T-cell (primary cell): ENCODE measurements at places on chromosomes 13 and 19. TPM values are rescaled to one million over a fixed set of nuclear protein-coding genes. Genes with fewer than 3 reads are reported as not detected.
A peak's percentile ranks its signal among the peaks of the same experiment; 100 is the strongest.

GRCh38 chr19:48090281-48090802 lies 20.3 kb downstream of the PLA2G4C start:
- H3K27ac ChIP-seq, result no peak overlapping the region
- H3K36me3 ChIP-seq, result no peaks in the 10 kb centered on the region
- H3K4me3 ChIP-seq, result no peak overlapping the region
- H3K27me3 ChIP-seq, result peaks cover 28% of the 10 kb centered on the region
- no peaks in the 10 kb centered on the region for H3K4me1 ChIP-seq

GRCh38 chr13:91278888-91279287 lies 68.6 kb upstream of the MIR17HG start:
- H3K36me3 ChIP-seq, result no peaks in the 10 kb centered on the region
- no peaks in the 10 kb centered on the region for H3K4me1 ChIP-seq
- DNase-seq, result no peak
- H3K4me3 ChIP-seq, result no peak overlapping the region
- no peak overlapping the region for H3K27ac ChIP-seq

DNA sequence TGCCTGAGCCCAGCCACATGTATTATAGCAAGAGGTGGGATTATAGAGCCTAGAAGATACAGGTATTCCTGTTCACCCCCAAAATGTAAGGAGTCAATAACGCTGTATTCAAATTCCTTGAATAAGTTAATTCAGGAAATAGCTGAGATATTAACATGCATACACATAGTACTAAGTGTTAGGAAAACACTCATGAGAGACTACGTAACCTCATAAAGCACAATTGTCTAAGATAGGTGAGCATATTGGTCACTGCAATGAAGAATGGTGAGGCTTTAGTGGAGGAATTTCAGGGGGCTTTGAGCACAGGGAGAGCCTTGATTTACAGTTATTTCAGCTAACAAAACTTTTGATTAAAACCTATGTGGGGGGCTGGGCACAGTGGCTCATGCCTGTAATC lies 161.6 kb downstream of the LMO7 start:
- no peak overlapping the region for H3K27ac ChIP-seq
- no peak overlapping the region for H3K4me3 ChIP-seq
- peaks cover 10% of the 10 kb centered on the region for H3K36me3 ChIP-seq
- no peaks in the 10 kb centered on the region for H3K27me3 ChIP-seq
- H3K4me1 ChIP-seq, result peaks cover 4% of the 10 kb centered on the region

- H3K27ac ChIP-seq, result no peak overlapping the region
- DNase-seq, result no peak
- H3K27me3 ChIP-seq, result peaks cover 6% of the 10 kb centered on the region
- no peaks in the 10 kb centered on the region for H3K4me1 ChIP-seq
- no peak overlapping the region for H3K4me3 ChIP-seq
Observed at GRCh38 chr19:10052602-10053360, 33.3 kb upstream of the SHFL start.

DNA sequence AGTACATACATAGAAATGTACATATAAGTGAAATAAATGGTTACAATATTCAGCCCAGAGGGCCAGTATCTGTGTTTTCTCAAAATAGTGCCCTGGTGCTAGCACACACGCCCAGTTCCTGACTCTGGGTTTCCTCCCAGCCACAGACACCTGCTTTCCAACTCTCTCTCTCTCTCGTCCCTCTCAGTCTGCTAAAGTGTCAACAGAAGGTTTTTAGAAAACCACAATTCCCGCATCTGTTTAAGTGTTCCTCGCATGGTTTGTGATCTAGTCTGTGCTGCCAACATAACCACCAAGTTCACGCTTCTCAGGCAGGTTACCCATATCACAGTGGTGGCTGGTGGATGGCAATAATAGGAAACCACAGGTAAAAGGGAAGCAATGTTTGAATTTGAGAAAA lies 17.8 kb upstream of the UPF3A start:
- H3K4me1 ChIP-seq, result peaks cover 10% of the 10 kb centered on the region
- H3K27ac ChIP-seq, result peak overlapping the region; percentile 40
- peaks cover 69% of the 10 kb centered on the region for H3K36me3 ChIP-seq
- DNase-seq, result peak; percentile 22
- no peaks in the 10 kb centered on the region for H3K27me3 ChIP-seq
- H3K4me3 ChIP-seq, result no peak overlapping the region

- no peak for DNase-seq
- no peak overlapping the region for H3K27ac ChIP-seq
- no peaks in the 10 kb centered on the region for H3K4me1 ChIP-seq
- H3K4me3 ChIP-seq, result no peak overlapping the region
- H3K36me3 ChIP-seq, result no peaks in the 10 kb centered on the region
- no peaks in the 10 kb centered on the region for H3K27me3 ChIP-seq
Observed at GRCh38 chr13:65088906-65089305, 2141.2 kb downstream of the PCDH9 start.

- H3K4me1 ChIP-seq, result peaks cover 27% of the 10 kb centered on the region
- H3K36me3 ChIP-seq, result peaks cover 40% of the 10 kb centered on the region
- H3K4me3 ChIP-seq, result peak overlapping the region; percentile 32
- no peak for DNase-seq
Observed at GRCh38 chr19:16325161-16325527, 518 bp downstream of the KLF2 start.

- no peaks in the 10 kb centered on the region for H3K27me3 ChIP-seq
- no peak within 1 kb of the TSS for H3K27ac ChIP-seq
- H3K4me3 ChIP-seq, result no peak within 1 kb of the TSS
- no peaks in the 10 kb centered on the region for H3K4me1 ChIP-seq
Observed at GRCh38 chr19:55228403-55229031, at the start of gene TMEM86B. Gene TMEM86B, minus strand, starts transcription at chr19:55228763. Its CDS starts 22 bp downstream, at chr19:55228741.

- H3K27ac ChIP-seq, result no peak overlapping the region
- peaks cover 47% of the 10 kb centered on the region for H3K4me1 ChIP-seq
- peaks cover 62% of the 10 kb centered on the region for H3K27me3 ChIP-seq
- peak overlapping the region; percentile 29 for H3K4me3 ChIP-seq
- H3K36me3 ChIP-seq, result no peaks in the 10 kb centered on the region
Observed at GRCh38 chr19:13865571-13866462, 11.1 kb upstream of the NANOS3 start.

GRCh38 chr13:31733066-31733465 lies 6.3 kb upstream of the RXFP2 start:
- DNase-seq, result no peak
- no peaks in the 10 kb centered on the region for H3K4me1 ChIP-seq

- no peak overlapping the region for H3K4me3 ChIP-seq
- H3K27ac ChIP-seq, result no peak overlapping the region
- H3K36me3 ChIP-seq, result no peaks in the 10 kb centered on the region
- no peaks in the 10 kb centered on the region for H3K27me3 ChIP-seq
- H3K4me1 ChIP-seq, result peaks cover 31% of the 10 kb centered on the region
Observed at GRCh38 chr13:99003186-99003585, 25.3 kb upstream of the DOCK9 start.

GRCh38 chr19:19597809-19598306 lies 20.6 kb downstream of the PBX4 start:
- H3K4me3 ChIP-seq, result peak overlapping the region; percentile 47
- H3K27ac ChIP-seq, result peak overlapping the region; percentile 99
- H3K4me1 ChIP-seq, result peaks cover 89% of the 10 kb centered on the region
- H3K27me3 ChIP-seq, result no peaks in the 10 kb centered on the region

GRCh38 chr13:31951215-31951678 lies 80.3 kb upstream of the FRY start:
- no peaks in the 10 kb centered on the region for H3K4me1 ChIP-seq
- H3K27me3 ChIP-seq, result no peaks in the 10 kb centered on the region
- peak; percentile 3 for DNase-seq
- H3K27ac ChIP-seq, result no peak overlapping the region
- H3K4me3 ChIP-seq, result no peak overlapping the region

GRCh38 chr13:90414691-90415596 lies 932.5 kb upstream of the MIR17HG start:
- H3K4me3 ChIP-seq, result no peak overlapping the region
- no peaks in the 10 kb centered on the region for H3K4me1 ChIP-seq
- H3K27me3 ChIP-seq, result no peaks in the 10 kb centered on the region

- H3K4me3 ChIP-seq, result no peak overlapping the region
- no peak overlapping the region for H3K27ac ChIP-seq
- no peaks in the 10 kb centered on the region for H3K27me3 ChIP-seq
- peaks cover 56% of the 10 kb centered on the region for H3K36me3 ChIP-seq
- no peak for DNase-seq
Observed at GRCh38 chr19:17101686-17102628, 26.4 kb downstream of the MYO9B start.

GRCh38 chr13:79628463-79628862 lies 147.5 kb downstream of the NDFIP2 start:
- H3K36me3 ChIP-seq, result no peaks in the 10 kb centered on the region
- H3K4me3 ChIP-seq, result no peak overlapping the region
- H3K27me3 ChIP-seq, result no peaks in the 10 kb centered on the region
- no peaks in the 10 kb centered on the region for H3K4me1 ChIP-seq

DNA sequence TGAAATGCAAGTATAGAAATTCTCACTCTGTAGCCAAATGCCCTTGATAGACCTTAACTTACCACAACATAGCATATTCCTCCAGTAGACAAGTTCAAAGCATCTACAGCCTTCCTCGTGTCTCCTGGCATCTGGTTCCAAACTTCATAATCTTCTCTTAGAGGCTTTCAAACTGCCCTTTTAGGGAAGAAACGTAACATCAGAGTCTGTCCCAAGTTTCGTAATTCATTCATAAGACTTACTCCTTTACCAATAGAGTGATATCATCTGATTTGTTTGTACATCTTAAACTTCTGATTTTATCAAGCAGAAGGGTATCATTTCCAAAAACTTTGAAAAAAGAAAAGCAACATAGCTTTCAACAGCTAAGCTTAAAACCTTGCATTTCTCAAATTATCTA lies 137.4 kb downstream of the SPRY2 start:
- no peaks in the 10 kb centered on the region for H3K4me1 ChIP-seq
- H3K4me3 ChIP-seq, result no peak overlapping the region
- DNase-seq, result no peak
- no peak overlapping the region for H3K27ac ChIP-seq
- no peaks in the 10 kb centered on the region for H3K27me3 ChIP-seq

- no peaks in the 10 kb centered on the region for H3K27me3 ChIP-seq
- H3K4me3 ChIP-seq, result peak within 1 kb of the TSS; percentile 99
- peak within 1 kb of the TSS; percentile 83 for H3K27ac ChIP-seq
- peaks cover 15% of the 10 kb centered on the region for H3K36me3 ChIP-seq
Observed at GRCh38 chr19:49451430-49452181, at the start of gene PIH1D1. Gene PIH1D1, minus strand, starts transcription at chr19:49451814. Its CDS starts 240 bp downstream, at chr19:49451574.

DNA sequence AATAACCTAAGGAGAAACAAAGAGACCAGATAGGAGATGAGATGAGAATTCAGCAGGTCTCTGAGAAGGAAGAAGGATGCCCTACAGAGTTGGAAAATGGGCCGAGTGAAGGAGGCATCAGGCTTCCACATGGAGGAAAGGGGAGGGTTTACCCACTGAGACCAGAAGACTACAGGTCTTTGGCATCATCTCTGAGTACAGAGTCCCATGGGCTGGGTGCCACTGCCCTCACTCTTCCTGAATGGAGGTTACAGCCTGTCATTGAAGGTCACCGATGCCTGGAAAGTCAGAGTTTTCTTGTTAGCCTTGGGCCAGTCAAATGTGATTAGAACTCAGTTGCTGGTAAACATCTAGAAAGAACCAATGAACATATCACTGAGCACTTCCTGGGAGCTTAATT lies 9.9 kb downstream of the ZNF302 start:
- H3K4me3 ChIP-seq, result peak overlapping the region; percentile 23
- no peak for DNase-seq
- H3K36me3 ChIP-seq, result peaks cover 16% of the 10 kb centered on the region
- H3K4me1 ChIP-seq, result no peaks in the 10 kb centered on the region
- no peaks in the 10 kb centered on the region for H3K27me3 ChIP-seq

GRCh38 chr13:32028711-32029110 lies 2.9 kb upstream of the FRY start:
- no peak overlapping the region for H3K27ac ChIP-seq
- no peaks in the 10 kb centered on the region for H3K36me3 ChIP-seq
- peaks cover 11% of the 10 kb centered on the region for H3K4me1 ChIP-seq

- H3K36me3 ChIP-seq, result peaks cover 4% of the 10 kb centered on the region
- peak overlapping the region; percentile 9 for H3K4me3 ChIP-seq
- peaks cover 76% of the 10 kb centered on the region for H3K4me1 ChIP-seq
Observed at GRCh38 chr13:46172531-46172991, 9.4 kb downstream of the LCP1 start.

GRCh38 chr13:97068151-97068550 lies 73.9 kb upstream of the OXGR1 start:
- no peaks in the 10 kb centered on the region for H3K27me3 ChIP-seq
- no peaks in the 10 kb centered on the region for H3K36me3 ChIP-seq
- no peak overlapping the region for H3K4me3 ChIP-seq
- no peak for DNase-seq
- no peaks in the 10 kb centered on the region for H3K4me1 ChIP-seq

- H3K36me3 ChIP-seq, result no peaks in the 10 kb centered on the region
- H3K4me1 ChIP-seq, result peaks cover 50% of the 10 kb centered on the region
- H3K4me3 ChIP-seq, result peak overlapping the region; percentile 81
- no peak for DNase-seq
Observed at GRCh38 chr19:2059422-2060201, 8.6 kb upstream of the MKNK2 start.

GRCh38 chr19:51509823-51510660 lies 8.4 kb upstream of the SIGLEC12 start:
- H3K27me3 ChIP-seq, result peaks cover 8% of the 10 kb centered on the region
- no peaks in the 10 kb centered on the region for H3K36me3 ChIP-seq
- H3K27ac ChIP-seq, result no peak overlapping the region
- no peaks in the 10 kb centered on the region for H3K4me1 ChIP-seq
- H3K4me3 ChIP-seq, result no peak overlapping the region

PVR gene
- 1.2 TPM for total RNA-seq

BEST2 gene
- total RNA-seq, result not detected

CLEC17A gene
- total RNA-seq, result 1.8 TPM

KLK4 gene
- total RNA-seq, result not detected

PRR20E gene
- not detected for total RNA-seq

IL4I1 gene
- total RNA-seq, result 2.0 TPM

CD33 gene
- total RNA-seq, result 0.60 TPM

CD320 gene
- total RNA-seq, result 37.4 TPM

ANKRD24 gene
- total RNA-seq, result 1.3 TPM

TUBB4A gene
- 7.6 TPM for total RNA-seq
